ENCODE measurements at places on chromosomes 11 and 22.

GRCh38 chr11:34613552-34614056 lies 7.3 kb upstream of the EHF start:
- DNase-seq, result no peak

DNA sequence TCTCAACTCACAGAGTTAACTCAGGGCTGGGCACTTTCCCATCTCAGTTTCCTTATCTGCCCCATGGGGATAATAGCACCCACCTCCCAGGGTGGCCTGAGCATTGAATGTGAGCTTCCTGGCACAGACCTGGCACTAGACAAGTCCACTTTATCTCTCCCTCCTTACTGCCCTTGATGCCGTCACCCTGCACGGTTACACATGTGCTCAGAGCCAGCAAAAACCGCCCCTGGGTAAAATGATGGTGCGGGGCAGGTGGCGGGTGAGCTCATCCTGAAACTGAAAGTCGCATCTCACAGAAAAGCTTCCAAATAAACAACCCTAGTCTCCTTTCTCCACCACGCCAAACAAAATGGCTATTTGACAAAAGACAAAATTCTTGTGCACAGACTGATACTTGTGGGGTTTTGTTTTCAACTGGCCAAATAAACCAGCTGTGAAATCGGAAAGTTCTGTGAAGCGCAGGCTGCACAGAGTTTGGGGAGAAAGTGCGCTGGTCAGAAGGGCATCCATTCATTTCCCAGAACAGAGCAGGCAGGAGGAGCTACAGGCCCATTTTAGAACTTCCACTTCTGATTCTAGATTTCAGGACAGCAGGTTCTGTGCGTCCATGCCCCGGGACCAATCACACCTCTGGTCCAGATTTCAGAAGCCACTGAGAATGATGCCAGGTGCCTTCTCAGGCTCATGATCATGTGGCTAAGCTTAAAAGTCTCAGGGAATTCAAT lies 138.1 kb downstream of the SHANK2 start:
- DNase-seq, result no peak

GRCh38 chr22:22959147-22959827 lies 71.7 kb downstream of the IGLL5 start:
- DNase-seq, result peak; percentile 76

DNA sequence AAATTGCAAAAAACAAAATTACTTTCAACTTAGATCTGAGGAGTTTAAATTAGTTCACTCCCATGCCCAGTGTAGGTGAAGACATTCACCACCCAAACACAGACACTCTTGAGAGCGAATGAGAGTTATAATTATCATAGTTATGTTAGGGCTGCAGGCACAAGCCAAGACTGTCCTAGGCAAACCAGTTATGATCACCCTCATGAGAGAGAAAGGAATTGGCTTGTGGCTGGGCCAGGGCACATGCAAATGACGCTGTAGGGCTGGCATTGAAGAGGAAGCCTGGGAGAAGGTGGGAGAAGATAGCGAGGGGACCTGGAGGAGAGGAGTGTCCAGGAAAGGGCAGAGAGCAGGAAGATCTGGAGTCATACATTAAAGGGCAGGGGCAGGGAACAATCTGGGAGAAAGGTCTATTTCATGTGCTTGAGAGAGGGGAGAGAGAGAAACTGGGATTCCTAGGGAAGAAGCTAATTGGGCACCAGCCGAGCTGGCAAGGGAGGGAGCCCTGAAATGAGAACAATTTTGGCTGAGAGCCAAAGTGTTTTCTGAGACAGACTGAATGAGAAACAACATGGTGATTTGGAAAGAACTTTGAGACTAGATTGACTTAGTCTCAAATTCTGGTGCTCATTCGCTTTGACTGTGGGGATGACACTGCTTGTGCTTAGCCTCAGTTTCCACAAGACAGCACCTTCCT lies 279.9 kb downstream of the KIRREL3 start:
- DNase-seq, result no peak

GRCh38 chr22:28208787-28209186 lies 289.7 kb upstream of the PITPNB start:
- DNase-seq, result no peak

GRCh38 chr11:102111787-102112508 lies 1.7 kb downstream of the YAP1 start:
- DNase-seq, result peak; percentile 97

DNA sequence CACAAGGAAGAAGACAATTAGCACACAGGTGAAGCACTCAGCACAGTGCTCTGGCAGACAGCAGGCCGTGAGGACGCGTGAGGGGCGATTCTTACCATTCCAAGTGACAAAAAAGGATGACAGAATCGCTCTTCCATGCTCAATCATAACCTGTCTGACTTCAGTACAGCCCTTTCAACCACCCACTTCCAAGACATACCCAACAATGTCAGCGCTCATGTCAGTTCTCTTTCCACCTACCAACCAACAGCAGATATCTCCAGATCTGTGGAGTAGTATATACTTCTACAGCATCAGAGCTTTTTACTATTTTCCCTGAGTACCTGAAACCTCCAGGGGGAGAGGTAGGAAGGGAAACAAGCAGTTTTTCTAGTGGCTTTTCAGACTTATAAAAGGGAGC lies 40.2 kb downstream of the MORC2 start:
- no peak for DNase-seq

GRCh38 chr11:71155846-71156245 lies 96.5 kb downstream of the SHANK2 start:
- DNase-seq, result no peak

GRCh38 chr11:65404210-65404609 lies 17.8 kb downstream of the FRMD8 start:
- DNase-seq, result no peak

- no peak for DNase-seq
Measured at GRCh38 chr22:46564084-46564714, 26.8 kb upstream of the CELSR1 start.

DNA sequence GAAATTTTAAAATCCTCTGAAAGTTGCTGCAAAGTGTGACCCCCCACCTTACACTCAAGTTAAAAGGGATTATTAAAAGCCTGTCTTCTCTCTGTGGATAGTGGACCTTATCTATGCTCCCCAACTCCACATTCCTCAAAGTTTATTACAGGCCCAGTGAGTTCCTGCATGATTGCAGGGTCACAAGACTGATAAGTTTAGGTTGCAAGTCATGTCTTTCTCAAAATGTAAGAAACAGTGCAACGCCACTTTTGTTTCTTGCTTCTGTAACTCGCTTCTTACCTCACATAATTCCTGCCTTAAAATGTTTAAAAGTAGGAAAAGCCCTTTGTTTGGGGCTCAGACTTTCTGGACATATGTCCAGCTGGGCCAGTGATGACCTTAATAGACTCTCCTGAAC lies 38.4 kb upstream of the GLYAT start:
- DNase-seq, result no peak

- no peak for DNase-seq
Measured at GRCh38 chr11:75291741-75292140, 51.2 kb downstream of the TPBGL start.

DNA sequence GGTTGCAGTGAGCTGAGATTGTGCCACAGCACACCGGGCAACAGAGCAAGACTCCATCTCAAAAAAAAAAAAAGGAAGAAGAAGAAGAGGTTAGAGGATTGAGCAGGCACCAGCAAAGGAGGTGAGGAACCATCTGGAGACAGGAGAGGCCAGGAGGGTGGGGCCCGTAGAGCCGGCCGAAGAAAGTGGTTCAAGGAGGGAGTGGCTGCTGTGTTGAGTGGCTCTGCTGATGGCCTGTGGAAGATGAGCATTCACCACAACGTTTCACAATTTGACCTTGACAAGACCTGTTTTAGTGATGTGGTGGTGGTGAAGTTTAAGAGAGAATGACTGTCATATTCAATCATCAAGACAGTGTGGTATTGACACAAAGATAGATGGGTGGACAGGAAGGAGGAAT lies 6.8 kb upstream of the CTSD start:
- no peak for DNase-seq

DNA sequence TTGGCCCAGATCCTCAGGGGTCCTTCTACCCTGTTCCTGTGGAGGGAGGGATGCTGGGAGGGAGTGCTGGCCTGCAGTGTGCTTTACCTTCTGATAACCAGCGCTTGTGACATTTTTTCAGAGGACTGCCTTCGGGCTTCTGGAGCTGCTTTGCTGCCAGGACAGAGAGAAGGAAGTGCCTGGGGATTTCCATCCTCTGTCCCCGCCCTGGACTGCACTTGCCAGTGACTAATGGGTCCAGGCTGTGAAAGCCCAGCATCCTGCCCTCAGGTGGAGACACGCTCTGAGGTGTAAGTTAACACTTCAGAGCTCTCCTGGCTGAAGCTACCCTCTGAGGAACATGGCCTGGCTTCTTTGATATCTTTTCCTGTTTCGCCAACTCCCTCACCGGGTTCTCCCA lies 158.7 kb upstream of the SYT13 start:
- peak; percentile 23 for DNase-seq

- peak; percentile 9 for DNase-seq
Measured at GRCh38 chr11:19323502-19323901, 82.8 kb upstream of the E2F8 start.

GRCh38 chr11:112229746-112230433 lies 3.7 kb downstream of the PTS start:
- no peak for DNase-seq

- DNase-seq, result peak; percentile 13
Measured at GRCh38 chr11:40885250-40885954, 574.0 kb downstream of the LRRC4C start.

- DNase-seq, result peak; percentile 89
Measured at GRCh38 chr11:8934742-8935488, 2.2 kb upstream of the C11orf16 start.

DNA sequence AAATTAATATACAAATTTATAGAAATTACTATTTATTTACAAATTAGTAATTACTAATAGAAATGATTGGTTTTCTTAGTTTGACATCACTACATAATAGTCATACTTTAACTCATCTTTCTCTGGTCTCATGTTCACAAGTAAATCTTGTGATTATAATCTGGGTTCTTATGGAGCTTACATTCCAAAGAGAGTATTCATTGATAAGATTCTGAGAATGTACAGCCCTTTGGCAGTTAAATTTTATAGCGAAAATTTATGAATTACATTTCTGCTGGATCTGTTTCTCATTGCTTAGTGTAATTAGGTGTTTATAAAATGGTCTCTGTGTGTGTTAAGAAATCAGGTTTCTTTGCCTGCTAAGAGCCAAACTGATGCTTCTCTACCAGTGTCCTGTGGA lies 175.2 kb downstream of the TMEM135 start:
- DNase-seq, result peak; percentile 12

DNA sequence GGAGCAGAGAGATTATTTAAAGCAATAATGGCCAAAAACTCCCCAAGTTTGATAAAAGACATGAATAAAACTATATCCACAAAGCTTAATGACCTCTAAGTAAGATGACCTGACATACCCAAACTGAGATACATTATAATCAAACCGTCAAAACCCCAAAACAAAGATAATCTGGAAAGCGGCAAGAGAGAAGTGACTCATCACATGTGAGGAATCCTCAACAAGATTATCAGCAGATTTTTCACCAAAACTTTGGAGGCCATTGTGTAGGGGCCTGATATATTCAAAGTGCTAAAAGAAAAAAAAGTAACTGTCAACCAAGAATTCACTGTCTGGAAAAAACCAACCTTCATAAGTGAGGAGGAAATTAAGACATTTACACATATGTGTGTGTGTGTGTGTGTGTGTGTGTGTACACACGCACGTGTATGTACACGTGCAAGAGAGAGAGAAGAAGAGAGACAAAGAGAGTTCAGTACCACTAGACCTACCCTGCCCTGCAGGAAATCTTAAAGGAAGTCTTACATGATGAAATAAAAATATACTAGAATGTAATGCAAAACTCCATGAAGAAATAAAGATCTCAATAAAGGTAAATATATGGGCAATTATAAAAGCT lies 752.4 kb downstream of the NELL1 start:
- no peak for DNase-seq

DNA sequence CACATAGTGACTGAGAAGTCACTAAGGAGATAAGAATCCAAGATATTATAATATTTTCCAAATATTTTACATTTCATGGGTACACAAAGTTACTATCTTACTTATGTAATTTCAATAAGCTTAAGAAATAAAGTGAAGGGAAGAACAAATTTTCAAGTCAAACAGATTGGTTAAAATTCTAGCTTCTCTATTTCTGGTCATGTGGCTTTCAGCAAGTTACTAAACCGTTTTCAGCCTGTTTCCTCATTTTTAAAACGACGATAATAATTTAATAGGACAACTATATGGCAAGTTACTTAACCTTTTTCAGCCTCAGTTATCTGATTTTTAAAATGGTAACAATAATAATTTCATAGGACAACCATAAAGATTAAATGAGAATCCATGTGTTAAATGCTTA lies 15.6 kb downstream of the DCUN1D5 start:
- no peak for DNase-seq

DNA sequence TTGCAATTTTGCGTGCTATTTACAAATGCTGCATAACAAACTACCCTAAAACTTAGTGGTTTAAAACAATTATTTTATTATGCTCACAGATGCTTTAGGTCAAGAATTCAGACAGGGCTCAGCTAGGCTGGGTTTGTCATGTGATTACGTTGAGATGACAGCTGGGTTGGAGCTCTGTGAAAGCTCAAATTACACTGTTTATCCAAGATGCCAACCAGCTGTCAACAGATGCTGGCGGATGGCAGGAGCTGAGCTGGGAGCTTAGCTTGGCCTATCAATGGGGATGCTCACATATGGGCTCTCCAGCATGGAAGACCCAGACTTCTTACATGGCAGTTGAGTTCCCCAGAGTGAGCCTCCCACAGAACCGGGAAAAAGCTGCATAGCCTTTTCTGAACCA lies 62.7 kb downstream of the STK33 start:
- no peak for DNase-seq

GRCh38 chr11:27807596-27807995 lies 107.3 kb upstream of the BDNF start:
- DNase-seq, result peak; percentile 36

- DNase-seq, result no peak
Measured at GRCh38 chr22:28052825-28053269, 133.8 kb upstream of the PITPNB start.

GRCh38 chr11:67456068-67456705 lies 1.0 kb downstream of the CABP4 start:
- DNase-seq, result no peak

DNA sequence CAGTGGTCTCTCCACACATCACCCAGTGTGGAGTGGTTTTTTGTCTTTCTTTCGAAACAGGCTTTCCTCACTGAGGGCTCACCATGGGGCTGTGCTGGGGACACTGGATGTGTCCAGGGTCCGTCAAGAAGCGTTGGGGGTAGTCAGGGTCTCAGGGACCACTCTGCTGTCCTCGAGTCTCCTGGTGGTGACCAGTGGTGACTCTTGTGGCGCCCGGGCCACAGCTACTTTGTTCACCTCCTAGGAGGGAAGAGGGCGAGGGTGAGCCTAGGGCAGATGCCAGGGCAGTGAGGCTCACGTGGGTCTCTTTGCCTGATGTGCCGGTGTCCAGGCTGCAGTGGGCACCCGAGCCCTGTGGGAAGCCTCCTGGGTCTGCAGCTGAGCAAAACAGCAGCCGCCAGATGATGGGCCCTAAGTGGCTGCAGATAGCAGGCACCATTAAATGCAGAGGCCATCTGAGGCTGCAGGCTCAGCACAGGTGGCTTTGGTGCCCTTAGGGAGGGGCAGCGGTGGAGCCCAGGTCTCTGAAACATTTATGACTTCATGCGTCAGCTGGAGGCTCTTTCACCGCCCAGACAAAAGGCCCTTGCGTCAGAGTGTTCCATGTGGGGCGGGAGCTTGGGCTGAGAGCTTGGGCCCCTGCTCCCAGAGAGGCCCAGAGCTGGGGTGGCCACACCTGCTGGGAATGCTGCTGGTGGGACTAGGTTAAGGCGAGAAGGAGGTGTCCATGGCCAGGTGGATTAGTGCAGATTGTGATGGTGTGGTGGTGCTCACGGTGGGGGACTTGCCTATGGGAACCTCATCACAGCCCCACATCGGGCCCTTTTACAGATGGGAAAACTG lies 29.5 kb downstream of the KCNQ1 start:
- DNase-seq, result no peak

Data from ELR (cell line).